ENCODE measurements at places on chromosomes 12 and 14.
A peak's percentile ranks its signal among the peaks of the same experiment; 100 is the strongest.

GRCh38 chr14:67387195-67387594, 24.8 kb downstream of the PLEK2 start:
- peak; percentile 34 for DNase-seq

DNA sequence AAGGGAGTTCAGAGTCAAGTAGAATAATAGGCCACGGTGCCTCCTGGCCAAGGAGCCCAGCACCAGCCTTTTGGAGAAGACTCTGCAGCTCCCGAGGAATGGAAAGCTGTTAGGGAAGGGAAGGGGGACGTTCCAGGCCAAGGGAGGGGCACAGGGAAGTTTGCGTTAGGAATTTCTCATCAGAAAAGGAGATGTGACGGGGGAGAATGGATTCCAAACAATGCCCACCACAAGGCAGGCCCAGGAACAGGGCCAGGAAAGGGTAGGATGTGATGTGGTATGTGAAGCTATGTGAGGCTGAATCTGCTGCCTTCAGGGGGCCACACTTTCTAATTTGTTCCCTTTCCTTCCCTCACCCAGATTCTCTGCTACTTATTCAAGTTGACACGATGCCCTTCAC, 46.0 kb downstream of the DGLUCY start:
- DNase-seq: no peak

DNA sequence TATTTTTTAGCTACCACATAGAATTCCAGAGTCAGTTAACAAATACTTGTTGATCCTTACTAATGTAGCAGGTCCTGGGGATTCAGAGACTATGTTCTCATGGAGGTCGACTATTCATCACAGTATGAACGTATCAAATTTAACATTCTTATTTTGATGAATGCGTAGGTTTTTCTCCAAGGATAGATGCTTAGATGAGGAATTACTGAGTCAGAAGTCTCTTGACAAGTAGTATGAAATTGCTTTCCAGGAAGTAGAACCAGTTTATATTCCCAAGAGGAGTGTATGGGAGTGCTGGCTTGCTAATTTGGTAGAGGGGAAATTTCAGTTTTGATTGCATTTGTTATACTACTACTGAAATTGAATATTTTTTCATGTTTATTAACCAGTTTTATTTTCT, 42.8 kb upstream of the CRADD start:
- DNase-seq: no peak

- no peak for DNase-seq
Observed at GRCh38 chr14:104090071-104090748, 4.7 kb downstream of the ASPG start.

- peak; percentile 83 for DNase-seq
Observed at GRCh38 chr12:43210485-43211192, 341.4 kb downstream of the ADAMTS20 start.
